T-cell (primary cell): ENCODE measurements at places on chromosomes 16 and 17.

DNA sequence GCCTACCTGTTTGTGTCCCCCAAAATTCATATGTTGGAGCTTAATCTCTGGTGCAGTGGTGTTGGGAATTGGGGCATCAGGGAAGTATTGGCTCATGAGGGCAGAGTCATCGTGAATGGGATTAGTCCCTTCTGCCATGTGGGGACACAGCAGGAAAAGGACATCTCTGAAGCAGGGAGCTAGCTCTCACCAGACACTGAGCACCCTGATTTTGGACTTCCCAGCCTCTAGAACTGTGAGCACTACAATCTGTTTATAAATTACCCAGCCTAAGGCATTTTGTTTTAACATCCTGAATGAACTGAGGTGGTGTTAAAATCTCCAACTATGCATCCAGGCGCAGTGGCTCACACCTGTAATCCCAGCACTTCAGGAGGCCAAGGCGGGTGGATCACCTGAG, 206.0 kb downstream of the SEC14L1 start:
- no peak for DNase-seq

DNA sequence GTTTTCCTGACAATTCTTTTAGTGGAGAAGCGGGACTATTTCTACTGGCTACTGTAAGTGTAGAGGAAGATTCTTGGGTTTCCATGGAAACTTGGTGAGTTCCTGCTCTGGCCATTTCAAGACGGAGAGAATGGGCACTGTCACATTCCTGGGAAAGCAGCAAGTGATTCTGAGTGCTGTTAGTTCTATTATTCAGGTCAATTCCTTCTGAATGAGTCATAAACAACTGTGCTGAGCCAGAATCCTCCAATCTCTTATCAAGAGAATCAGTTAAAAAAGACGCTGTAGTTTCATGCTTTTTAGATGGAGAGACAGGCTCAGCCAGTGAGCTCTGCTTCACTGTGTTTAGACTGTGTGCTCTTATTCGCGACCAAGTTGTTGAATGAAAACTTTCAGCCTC, 19.6 kb downstream of the AKAP10 start:
- no peak for DNase-seq

DNA sequence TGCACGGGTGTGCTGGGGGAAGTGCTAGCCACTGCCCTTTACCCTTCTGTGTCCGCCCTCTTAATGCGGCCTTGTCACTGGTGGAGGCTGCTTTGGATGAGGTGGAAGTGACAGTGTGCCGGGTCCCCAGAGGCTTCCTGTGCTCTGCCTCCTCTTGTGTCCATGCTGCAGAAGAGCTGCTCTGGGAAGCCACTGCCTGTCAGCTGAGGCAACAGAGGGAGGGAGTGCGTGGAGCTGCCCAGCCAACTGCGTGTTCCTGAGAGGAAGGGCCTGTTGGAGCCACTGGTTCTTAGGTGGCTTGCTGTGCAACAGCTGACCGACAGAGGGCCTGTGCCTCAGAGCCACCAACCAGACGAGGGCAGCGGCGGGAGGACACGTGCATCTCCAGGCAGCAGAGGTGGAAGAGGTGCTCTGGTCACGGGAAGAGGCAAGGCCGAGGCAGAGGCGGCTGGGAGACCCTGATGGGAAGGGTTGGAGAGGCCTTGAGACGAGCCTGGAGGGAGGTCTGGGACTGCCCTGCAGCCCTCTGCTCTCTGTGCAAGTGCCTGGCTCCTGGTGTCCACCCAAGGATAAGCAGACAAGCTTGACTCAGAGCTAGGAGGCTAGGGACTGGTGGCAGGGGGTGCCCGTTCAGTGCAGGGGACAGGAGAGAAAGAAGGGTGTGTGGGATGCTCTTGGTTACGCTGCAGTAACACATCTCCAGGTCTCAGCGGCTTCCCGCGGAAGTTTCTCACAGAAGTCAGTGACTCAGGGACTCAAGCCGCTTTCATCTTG, 25.4 kb downstream of the B9D1 start:
- no peak for DNase-seq

GRCh38 chr16:78551487-78552085, 452.1 kb downstream of the WWOX start:
- DNase-seq = no peak

DNA sequence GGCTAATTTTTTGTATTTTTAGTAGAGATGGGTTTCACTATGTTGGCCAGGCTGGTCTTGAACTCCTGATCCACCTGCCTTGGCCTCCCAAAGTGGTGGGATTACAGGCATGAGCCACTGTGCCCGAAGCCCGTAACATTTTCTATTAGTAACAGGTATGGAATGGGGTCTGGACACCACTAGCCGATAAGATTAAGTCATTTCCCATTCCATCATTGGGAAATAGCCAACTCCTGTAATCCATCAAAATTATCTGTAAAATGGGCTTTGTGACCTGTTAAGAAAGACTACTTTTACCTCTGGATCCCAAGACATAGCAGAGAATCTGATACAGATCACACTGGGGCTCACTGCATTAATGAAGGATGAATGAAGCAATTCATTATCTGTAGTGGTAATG, 3.9 kb upstream of the LUC7L3 start:
- DNase-seq = no peak

- DNase-seq = no peak
These were observed 45.1 kb downstream of the CCT6B start for GRCh38 chr17:34916120-34916519.

DNA sequence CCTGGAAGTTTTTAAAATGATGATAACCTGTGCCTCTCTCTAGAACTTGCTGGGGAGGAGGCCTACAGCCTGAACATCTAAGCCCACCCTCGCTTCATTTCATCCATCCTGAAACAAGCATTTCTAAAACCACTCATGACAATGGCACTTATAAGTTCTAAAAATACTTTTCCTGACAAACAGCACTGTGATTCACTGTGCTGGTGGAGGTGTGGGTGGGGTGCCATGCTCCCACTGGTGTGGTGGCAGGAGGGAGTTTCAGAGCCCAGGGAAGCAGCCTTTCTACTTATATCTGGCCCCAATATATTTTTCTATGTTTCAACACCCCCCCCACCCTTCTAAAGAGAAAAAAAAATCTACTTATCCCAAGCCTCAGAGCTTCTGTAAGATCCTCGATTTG, 52.6 kb downstream of the RAB11FIP4 start:
- DNase-seq = no peak

- DNase-seq = no peak
These were observed 37.5 kb downstream of the CREBBP start for GRCh38 chr16:3842994-3843393.

DNA sequence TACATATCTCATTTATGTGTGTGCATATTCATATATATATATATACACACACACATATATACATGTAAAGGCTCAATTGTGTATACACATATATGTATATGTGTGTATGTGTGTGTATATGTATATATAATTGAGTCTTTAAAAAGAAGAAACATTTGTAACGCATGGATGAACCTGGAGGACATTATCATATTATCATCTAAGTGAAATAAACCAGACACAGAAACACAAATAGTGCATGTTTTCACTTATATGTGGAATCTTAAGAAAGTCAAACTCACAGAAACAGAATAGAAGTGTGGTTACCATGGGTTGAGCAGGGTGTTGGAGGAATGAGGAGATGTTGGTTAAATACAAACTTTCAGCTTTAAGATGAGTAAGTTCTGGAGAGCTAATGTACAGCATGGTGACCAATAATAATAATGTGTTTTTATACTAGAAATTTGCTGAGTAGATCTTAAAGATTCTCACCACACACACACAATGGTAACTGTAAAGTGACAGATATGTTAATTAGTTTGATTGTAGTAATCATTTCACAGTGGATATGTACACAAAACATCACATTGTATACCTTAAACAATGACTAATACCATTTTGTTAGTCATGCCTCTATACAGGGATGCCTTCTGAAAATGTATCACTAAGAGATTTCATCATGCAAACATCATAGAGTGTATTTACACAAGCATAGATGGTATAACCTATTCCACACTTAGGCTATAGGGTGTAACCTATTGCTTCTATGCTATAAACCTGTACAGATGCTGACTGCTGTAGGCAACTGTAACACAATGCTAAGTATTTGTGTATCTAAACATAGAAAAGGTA, 132.6 kb upstream of the CACNG5 start:
- DNase-seq = no peak

DNA sequence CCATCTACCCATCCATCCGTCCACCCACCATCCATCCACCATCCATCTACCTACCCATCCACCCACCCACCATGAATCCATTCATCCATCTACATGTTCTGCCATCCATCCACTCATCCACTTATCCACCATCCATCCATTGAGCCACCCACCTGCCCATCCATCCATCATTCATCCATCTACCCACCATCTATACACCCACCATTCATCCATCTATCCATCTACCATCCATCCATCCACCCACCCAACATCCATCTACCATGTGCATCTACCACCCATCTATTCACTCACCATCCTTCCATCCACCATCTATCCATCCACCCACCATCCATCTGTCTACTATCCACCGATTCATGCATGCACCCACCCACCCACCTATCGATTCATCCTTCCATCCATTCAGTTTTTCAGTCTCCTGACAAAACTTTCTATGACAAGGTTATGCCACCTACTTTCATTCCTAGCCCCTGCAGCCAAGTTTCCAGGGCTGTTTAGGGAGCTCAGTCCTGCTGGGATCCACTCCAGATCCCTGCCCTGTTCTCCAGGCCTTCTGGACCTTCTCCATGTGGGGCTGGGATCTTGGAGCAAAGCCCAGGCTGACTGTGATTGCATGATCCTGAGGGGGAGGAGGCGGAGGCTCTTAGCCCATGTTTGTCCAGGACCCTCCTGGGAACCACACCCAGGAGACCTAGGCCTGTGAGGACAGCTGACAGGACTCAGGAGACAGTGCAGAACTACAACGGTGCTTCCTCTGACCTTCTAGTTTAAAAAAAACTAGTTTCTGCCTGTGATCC, 27.4 kb downstream of the BCO1 start:
- no peak for DNase-seq

DNA sequence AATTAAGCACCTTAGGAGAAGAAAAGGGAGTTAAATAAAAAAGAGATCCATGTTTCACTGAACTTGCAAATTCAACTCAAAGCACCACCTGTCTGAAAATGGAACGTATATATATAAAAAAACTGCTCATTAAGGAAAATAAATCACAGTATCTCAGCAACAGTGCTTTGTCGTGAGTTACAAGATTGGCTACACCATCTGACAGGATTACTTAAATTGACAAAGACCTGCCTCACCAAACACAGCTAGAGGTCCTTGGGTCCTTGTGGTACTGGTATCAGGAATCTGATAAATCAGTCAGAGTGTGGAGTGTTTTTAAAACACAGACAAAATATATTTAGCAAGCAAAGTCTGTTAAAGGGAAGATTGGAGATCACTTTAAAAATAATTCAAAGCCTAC, 63.9 kb downstream of the KANSL1 start:
- no peak for DNase-seq

DNA sequence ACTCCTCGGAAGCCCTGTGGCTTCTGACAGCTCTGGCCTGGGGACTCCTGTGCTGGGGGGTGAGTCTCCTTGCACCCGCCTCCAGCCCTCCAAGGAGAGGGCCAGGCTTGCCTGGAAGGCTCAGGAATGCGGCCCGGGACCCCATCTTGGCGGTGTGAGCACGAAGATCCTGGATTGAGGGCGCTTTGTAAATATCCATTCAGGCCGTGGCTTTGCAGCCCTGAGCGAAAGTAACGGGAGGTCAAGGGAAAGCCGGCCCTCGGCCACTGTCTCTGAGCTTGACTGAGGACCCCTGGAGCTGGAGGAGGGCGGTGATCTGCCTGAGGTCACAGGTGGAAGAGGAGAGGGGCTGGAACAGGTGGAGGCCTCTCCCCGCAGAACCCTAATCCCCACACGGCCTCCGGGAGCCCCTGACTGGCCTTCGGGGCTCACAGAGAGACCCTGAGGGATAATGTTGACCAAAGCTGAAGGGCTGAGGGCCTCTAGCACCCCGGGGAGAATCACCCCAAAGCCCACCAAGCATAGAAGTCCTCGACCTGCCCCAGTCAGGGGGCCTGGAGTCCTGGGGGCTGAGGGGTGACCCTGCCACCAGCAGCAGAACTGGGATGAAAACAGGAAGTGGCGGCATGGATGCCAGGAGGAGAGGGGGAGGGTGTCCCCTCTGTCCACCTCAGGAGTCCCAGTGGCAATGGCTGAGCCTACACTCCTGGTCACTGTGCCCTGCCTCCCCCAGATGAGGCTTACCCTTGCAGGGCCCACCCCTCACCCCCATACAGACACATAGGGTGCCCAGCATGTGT, 8.3 kb upstream of the RASD1 start:
- no peak for DNase-seq
